ENCODE measurements at places on chromosomes 7 and 10.

GRCh38 chr10:32023264-32023663 is 33.0 kb downstream of the KIF5B start:
- DNase-seq = no peak

DNA sequence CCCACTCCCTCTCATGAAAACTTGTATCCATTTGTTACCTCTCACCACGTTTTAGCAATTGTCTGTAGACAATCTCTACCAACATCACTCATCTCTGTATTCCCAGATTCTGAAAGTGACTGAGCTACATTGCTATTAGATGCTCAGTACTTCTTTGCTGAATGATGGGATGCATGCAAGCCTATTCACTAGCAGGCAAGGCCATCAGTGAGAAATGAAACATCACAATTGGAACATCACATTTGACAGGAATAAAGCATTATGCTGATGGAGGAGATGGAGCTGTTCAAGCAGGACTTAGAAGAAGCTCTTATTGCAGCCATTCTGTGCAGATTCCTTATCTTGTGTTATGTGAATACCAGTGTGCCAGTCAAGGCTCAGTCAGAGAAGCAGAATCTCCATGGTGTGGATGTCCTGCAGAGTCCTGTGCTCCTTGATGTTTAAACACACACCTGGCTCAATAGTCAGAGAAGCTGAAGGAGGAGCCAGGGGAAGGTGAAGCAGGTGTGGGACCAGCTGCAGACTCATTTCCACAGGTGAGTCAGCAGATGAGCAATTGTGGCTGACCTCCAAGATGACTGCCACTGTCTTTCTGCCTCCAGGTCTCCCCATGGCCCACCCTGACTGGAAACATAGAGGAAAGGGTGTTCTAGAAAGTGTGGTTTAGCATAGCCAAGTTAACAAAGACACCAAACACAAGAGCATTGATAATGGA is 965.5 kb downstream of the GRID1 start:
- DNase-seq = no peak

- no peak for DNase-seq
Observed at GRCh38 chr10:74548676-74549075, 277.7 kb upstream of the KAT6B start.

- DNase-seq = no peak
Observed at GRCh38 chr7:156026603-156027002, 214.3 kb upstream of the SHH start.

DNA sequence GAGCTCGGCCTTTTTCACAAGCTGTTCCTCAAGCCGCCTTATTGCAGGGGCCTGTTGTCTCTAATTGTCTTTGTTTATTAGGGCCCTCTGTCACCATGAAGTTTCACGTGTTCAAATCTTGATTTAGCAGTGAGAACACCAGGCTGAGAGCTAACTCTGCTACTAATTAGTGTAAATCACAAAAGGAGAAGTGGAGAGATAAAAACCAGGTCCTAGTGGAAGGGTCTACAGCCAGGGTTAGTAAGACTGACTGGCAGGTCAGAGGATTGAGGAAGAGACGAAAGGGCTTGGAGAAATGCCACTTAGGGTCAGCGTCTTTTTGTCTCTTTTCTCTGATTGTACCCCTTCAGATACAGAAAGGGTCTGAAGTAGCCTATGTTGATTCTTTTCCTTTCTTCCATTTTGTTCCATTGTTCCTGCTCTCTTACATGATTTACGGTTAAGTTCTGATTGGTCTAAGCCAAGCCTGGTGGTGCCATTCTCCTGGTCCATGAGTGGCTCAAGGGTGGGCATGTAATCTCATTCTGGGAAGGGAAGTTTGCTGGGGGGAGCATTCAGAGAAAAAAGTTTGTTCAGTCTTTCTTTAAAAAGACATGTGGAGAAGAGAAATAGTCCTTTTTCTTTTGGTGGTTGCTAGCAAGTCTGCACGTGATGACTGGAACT is 21.3 kb downstream of the SSMEM1 start:
- DNase-seq = no peak

DNA sequence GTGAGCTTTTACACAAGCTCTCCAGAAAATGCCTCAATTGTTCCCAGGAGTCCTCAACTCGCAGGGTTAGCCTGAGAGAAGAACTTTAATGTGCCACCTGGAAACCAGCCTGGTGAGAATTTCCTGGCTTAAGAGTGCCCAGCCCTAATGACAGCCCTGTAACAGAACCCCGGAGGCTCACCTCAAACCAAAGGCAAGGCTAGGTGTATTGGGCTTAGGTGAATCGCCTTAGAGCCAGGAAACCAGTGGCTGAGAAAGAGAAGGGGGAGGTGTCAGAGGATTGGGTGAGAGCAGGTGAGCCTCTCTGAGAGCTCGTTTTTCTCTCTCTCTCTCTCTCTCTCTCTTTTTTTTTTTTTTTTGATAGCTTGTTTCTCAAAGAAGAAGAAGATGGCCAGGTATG is 7.3 kb downstream of the OCM2 start:
- DNase-seq = no peak

- no peak for DNase-seq
Observed at GRCh38 chr10:104741127-104741526, 100.0 kb downstream of the SORCS3 start.

Measured in right hindlimb (tissue), 1 donor.